H54 (cell line): ENCODE measurements at places on chromosomes 5 and 9.

GRCh38 chr9:124510650-124511425 lies 3.6 kb upstream of the NR5A1 start:
- no peak for DNase-seq

- no peak for DNase-seq
Measured at GRCh38 chr5:2387250-2387633, 364.2 kb downstream of the IRX2 start.

DNA sequence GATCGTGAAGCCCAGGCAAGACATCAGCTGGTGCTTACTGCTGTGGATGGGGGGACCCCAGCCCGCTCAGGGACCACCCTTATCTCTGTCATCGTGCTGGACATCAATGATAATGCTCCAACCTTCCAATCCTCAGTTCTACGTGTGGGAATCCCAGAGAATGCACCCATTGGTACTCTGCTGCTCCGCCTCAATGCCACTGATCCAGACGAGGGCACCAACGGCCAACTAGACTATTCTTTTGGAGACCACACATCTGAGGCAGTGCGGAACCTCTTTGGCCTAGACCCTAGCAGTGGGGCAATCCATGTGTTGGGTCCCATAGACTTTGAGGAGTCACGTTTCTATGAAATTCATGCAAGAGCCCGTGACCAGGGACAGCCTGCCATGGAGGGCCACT lies 960 bp downstream of the PCDHGC5 start:
- no peak for DNase-seq

DNA sequence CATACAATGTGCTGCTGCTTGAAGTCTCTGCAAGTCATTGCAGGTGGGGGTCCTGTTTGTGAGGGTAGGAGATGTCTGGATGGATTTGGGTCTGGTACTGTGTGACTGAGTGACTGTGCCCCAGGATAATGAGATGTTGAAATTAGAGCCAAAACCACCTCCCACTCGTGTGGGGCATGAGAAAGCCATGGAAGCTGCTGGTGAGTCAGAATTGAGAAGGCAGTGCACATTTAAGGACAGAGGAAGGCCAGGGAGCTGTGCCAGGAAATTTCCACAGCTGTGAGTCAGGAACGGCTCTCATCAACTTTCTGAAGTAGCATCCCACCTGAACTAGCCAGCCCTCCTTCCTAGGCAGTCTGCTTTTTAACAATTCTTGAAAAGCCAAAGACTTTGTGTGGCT lies 229.8 kb downstream of the DRD1 start:
- DNase-seq = peak; percentile 69

DNA sequence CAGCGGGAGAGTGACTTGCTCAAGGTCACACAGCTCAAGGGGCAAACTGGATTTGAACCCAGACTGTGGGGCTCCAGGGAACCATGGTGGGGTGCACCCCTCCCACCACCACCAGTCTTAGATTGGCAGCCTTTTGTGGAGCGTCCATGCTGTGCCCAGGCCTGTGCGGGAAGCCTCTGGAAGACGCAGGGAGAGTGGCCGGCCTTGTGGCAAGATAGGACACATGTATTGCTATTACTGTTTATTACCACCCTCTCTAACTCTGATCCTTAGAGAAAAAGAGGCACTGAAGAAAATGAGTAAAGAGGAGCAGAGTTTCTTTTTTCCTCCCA lies 25.4 kb upstream of the SH3PXD2B start:
- no peak for DNase-seq

- no peak for DNase-seq
Measured at GRCh38 chr9:37309136-37309535, 113.4 kb upstream of the GRHPR start.

DNA sequence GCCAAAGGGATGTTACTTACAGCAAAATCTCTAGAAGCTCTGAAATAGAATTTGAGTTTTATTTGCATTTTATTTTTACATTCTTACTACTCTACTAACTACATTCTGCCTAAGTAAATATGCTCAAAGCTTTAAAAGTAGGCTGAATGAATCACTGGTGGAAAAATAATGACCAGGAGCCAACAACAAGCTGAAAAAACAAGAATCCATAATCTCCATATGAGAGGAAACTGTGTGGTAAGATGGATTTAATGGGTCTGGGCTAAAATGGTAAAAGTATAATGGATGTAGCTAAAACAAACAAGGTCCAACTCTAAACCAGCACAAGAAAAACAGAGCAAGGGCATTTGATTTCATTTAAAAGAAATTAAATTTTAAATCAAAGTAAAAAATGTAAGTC lies 525.8 kb upstream of the FTMT start:
- no peak for DNase-seq

DNA sequence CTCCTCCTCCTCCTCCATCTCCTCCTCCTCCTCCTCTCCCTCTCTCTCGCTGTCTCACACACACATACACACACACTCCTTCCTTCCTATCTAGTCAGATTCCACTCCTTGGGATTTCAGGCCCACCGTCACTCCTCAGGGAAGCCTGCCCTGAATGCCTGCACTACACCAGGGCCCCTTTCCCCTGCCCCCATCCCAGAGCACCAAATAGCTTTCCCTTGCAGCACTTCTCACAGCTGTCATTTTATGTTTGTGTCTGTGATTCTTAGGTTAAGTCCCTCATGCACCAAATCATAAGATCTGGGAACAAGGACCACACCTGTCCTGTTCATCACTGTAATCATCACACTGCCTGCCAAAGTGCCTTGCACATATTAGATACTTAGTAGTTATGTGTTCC lies 86.5 kb upstream of the GABRP start:
- no peak for DNase-seq

GRCh38 chr9:105027084-105027483 lies 99.1 kb upstream of the ABCA1 start:
- DNase-seq = no peak

- DNase-seq = peak; percentile 95
Measured at GRCh38 chr9:96344458-96345180, 38.9 kb downstream of the SLC35D2 start.

DNA sequence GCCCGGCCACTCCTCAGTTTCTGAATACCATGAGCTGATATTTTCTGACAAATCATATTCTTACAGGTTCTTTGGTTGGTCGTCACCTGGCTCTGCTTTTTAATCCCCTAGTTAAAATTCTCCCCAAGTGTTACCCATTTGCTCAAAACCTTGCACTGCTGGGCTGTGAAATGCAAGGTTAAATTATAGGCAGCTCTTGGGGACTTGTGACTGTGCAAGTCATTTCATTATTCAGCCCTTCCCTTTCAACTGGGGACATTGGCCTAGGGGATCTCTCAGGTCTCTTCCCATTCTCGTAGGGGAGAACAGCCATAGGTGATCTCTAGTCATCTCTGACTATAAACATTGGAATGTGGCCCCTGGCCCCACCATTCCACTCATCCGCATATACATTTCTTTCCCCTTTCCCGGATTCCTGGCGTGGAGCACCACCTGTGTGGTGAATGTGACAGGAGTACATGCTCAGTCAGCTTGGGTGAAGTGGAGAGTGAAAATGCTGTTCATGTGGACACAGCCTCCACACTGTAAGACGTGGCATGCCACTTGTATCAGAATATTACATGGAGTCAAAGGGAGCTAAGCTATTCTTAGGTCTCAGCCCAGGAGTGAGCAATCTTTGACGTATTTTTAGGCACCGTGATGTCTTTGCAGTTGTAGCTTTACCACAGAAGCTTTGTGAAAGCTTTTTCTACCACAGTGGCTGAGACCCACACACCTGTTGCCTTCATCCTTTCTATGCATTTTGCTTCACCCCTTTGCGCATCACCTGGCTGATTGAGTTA lies 386.7 kb downstream of the KDM4C start:
- no peak for DNase-seq

- no peak for DNase-seq
Measured at GRCh38 chr9:129887334-129888292, 52.4 kb downstream of the USP20 start.

- DNase-seq = no peak
Measured at GRCh38 chr5:155839251-155840037, 487.5 kb upstream of the SGCD start.

DNA sequence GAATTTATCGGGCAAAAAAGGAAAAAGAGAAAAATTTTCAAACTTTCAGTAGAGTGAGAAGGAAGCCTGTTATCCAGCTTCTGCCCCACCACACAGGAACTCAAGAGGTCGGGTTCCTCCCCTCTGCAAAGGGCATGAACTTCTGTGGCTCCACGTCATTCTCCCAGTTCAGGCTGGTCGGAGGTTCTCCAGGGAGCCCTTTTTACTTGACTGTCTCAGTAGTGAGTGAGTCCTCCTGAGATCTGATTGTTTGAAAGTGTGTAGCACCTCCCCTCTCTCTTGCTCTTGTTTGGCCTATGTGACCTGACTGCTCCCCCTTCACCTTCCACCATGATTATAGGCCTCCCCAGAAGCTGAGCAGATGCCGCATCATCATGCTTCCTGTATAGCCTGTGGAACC lies 9.7 kb downstream of the SPINK1 start:
- no peak for DNase-seq

DNA sequence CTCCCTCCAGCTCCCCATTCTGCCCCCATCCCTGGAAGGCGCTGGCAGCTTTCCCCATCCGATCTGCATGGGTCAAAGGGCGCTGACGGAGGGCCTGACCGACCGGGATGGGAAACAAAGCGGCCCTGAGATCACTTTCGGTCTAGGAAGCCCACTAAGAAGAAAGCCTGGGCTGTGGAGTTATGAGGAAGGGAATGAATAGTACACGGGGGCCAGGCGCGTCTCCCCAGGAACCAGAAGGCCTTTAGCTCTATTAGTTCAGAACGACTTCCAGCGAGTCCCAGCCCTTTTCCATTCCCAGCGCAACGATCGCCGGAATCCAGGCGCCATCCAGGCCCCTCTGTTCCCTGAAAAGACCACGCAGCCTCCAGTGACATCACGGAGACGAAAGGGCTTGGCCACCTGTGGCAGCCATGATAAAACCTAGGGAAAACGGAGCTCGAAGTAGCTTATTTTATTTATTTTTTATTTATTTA lies 70.1 kb upstream of the CCDC180 start:
- no peak for DNase-seq

- no peak for DNase-seq
Measured at GRCh38 chr9:9341203-9341602, 1271.6 kb downstream of the PTPRD start.

- DNase-seq = no peak
Measured at GRCh38 chr5:118544887-118545449, 443.4 kb downstream of the DTWD2 start.

DNA sequence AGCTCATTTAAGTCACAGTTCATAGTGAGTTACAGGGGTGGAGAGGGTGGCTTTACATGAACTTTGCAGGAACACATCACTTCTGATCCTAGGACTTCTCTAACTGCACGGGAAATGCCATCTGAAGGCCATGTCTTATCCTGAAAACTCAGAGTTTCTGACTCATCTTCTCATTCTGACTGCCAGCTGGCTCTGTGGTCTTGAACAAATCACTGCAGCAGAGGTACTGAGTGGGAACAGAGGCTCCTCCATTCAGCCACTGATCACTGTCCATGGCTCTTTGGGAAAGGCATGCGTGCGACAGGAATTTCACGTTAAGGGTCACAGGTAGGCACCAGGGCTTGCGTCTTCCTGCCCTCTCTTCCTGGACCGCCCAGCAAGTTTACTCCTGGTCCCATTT lies 114.6 kb upstream of the LRRTM2 start:
- no peak for DNase-seq

DNA sequence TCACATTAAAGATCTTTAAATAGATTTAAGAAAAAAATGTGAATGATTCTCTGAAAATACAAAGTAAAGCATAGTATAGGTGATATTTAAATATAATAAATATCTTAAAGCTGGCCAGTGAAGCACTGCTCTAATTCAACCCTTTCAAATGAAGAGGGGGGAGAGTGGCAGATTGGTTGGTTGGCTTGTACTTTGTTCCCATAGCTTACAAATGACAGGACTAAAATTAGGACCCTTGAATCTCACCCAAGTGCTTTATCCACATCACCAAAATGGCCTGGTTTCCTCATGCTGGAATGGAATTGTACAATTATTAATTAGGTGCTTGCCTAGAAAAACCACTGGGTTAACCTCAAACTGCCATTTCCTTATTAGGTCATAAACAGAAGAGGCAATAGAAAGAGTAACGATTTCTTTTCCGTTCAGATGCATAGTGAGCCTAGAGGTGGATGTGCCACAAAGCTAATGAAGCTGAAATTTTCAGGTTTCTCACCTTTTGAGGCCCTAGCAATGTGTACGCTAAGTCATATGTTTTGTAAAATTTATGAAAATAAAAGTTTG lies 354.5 kb upstream of the CDH6 start:
- DNase-seq = no peak

DNA sequence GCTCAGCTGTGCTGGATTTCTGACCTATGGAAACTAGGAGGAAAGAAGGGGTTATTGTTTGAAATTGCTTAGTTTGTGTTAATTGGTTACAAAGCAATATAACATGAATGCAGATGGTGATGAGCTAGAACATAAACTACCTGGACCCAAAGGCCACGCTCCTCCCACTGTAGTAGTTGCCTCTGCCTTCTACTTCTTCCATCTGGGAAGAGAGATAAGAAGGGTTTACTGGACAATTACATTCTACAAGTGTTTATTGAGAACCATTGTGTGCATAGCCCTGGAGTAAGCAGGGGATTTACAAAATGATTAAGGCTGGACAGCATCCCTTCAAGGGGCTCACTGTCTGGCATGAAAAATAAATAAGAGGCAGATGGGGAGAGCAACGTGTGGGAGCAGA lies 355.3 kb upstream of the TRPC7 start:
- no peak for DNase-seq

GRCh38 chr5:150044329-150044681 lies 42.0 kb downstream of the CSF1R start:
- no peak for DNase-seq

DNA sequence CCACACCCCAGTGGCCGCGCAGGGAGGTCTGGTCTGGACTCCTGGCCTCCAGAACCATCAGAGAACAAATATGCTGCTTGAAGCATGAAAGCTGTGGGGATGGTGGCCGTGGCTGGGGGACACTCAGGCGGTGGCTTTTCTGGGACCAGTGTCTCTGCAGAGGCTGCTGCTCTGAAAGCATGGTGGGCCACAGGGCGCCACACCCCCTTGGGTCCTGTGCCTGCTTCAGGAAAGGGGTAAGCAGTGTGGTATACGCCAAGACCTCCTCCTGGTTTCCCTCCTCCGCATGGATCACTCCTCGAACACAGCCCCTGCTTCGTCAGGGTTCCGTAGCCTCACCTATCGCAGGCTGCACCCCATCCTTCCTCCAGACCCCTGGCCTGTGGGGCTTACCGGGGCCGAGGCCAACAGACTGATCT lies 19.7 kb upstream of the TERT start:
- no peak for DNase-seq
